D341Med (cell line): ENCODE measurements at places on chromosomes 3 and 15.

DNA sequence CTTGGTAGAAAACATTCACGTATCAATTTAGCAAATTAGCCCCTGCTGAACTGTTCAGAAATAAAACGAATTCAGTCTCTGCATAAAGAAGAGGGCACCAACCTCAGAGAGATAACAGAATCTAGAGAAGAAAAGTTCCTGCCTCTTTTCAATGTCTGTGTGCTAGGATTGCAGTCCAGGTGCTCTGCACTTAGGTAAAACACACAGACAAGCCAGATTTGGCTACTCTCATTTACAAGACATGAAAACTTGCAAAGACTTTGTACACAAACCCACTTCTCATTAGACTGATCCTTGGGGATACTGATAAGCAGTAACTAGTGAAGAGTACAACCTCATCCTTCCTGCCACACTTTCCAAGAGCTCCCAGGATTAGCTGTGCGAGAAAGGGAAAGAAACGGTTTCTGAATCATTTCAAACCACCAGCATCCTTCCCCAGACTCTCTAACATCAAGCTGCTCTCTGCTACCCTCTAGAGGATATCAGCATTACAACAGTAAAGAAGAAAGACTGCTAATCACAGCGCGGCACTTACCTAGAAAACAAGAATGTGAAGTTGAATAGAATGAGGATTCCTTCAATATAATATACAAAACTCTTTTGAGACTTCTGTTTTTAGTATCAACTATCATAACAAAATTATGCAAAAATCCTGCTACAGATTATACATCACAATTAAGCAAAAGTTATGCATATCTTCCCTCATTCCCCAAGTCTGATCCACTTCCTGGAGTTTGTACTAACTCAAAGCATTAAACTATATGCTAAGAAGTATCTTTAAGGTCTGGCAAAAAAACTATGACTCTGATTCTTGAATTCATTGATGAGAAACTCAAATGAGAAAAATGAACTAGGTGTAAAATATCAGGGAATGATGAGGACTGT, 306.4 kb downstream of the MAGI1 start:
- DNase-seq = peak; percentile 69

DNA sequence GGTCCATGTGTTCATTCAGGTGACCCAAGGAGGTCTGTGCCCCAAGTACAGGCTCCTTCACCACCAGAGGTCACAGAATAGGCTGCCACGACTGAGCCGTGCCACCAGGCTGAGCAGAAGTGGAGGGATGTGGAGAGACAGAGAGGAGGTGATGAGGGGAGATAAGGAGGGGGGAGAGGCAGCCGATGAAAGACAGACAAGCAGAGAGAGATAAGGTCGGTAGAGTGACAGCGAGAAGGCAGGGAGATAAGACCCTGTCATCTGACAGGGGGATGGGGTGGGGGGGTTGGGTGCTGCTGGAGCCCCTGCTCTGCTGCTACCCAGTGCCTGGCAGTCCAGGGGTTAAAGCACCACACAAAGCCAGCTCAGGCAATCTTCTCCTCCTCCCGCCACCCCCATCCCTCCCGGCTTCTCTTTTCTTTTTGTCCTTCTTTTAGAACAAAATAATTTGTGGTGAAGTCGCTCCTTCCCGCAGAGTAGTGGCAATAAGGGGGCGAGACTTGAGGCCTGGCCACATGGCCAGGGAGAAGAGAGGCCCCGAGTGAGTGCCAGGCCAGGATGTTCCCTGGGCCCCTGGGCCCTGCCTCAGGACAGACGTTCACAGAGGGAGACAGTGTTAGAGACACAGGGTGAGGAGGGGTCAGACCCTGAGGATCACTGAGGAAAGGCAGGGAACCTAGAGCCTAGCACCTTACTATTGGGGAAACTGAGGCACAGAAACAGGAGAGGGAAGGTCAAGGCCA, 67.9 kb downstream of the CACNA2D2 start:
- no peak for DNase-seq

- no peak for DNase-seq
These were observed 259.3 kb downstream of the MAGI1 start for GRCh38 chr3:65779390-65779789.

GRCh38 chr15:67037694-67038093, 27.7 kb upstream of the SMAD3 start:
- DNase-seq = no peak

DNA sequence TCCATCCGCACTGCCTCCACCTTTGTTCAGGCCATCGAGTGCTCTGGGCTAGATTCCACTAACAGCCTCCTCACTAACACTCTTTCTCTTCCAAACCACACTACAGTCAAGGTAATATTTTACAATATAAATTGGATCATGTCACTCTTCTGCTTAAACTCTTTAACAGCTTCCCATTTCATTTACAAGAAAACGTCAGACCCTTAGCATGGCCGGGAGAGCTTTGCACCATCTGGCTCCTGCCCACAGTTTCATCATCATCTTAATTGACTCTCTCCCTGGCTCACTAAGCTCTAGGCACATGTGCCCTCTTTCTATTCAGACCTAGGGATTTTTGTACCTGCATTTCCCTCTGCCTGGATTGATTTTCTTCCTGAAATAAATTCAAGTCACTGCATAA, 354.7 kb downstream of the FGF12 start:
- peak; percentile 70 for DNase-seq

DNA sequence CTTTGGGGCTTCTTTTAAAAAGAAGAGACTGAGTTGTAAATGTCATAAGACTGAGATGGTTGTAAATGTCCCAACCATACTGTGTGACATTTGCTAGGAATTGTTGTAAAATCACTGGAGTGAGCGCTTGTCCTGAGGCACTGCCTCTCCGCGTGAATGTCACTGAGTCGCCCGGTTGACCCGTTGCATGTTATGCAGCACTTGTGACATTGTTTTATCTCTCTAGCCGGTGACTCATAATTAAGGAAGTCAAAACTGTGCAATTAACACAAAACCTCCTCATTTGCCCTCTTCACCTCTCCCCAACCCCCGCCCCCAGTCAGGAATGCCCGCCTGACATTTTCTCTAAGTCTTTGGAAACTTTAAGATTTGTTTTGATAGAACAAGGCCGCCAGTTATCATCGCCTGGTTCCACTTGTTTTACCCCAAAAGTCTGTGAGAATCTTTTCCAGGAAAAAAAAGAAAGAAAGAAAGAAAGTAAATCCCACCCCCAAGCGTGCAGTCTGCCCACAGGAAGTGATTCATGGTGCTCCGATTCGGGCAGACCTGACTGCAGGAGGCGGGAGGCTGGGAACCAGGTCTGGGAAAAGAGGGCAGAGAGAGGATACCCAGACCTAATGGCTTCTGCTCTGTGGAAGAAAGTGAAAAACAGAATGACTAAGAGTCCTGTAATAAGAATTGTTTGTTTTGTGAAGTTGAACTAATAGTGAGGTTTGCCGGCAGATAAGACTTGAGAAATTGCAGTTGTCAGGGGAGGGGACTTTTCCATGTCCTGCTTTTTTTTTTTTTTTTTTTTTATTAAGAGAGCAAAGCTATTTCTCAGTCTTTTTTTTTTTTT, 84.8 kb downstream of the SMAD3 start:
- DNase-seq = no peak

- DNase-seq = no peak
These were observed 38.2 kb upstream of the CFAP161 start for GRCh38 chr15:81095690-81096365.

- DNase-seq = no peak
These were observed 141.1 kb upstream of the SETMAR start for GRCh38 chr3:4162096-4162495.

DNA sequence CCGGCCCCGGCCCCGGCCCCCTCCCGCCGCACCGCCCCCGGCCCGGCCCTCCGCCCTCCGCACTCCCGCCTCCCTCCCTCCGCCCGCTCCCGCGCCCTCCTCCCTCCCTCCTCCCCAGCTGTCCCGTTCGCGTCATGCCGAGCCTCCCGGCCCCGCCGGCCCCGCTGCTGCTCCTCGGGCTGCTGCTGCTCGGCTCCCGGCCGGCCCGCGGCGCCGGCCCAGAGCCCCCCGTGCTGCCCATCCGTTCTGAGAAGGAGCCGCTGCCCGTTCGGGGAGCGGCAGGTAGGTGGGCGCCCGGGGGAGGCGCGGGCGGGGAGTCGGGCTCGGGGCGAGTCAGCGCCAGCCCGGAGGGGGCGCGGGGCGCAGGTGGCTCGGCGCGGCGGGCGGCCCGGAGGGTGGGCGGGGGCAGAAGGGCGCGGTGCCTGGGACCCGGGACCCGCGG, 352 bp downstream of the CHRD start:
- DNase-seq = peak; percentile 86

GRCh38 chr3:131306242-131306641, 75.3 kb upstream of the NUDT16 start:
- no peak for DNase-seq

DNA sequence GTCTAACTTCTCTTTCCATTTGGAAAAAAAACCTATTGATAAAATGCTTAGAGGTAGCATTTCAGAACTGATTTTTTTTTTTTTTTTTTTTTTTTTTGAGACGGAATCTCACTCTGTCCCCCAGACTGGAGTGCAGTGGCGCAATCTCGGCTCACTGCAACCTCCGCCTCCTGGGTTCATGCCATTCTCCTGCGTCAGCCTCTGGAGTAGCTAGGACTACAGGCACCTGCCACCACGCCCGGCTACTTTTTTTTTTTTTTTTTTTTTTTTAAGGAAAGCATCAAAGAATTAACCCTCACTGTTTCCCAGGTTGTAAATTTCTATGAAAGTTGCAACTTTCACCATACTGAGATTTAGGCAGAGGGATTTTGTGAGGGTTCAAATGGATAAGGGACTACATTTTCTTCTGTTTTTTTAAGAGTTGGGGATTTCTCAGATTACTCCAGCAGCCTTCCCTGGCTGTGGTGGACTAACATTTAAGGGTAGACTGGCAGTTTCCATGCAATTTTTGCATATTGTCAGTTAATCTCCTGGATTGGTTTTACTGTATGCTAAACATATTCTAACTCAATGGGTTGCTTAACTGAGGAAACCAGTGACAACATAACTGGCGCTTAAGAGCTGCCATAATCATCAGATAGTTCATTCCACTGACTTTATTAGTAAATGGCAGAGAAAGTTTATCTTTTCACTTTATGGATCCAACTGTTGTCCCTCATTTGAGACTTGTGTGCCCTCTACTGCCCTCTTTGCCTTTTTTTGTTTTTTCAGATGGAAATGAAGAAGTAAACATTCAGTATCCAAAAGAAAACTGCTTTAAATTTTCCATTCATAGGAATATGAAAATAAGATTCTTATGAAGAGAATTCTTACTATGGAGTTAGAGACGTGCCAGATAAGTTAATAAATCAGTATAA, 93.7 kb downstream of the NPTN start:
- no peak for DNase-seq

- DNase-seq = no peak
These were observed 3.3 kb upstream of the PAQR9 start for GRCh38 chr3:142966808-142967207.

GRCh38 chr3:100993309-100993708, at the start of gene ABI3BP:
TSS of gene ABI3BP (minus strand) at chr3:100993421. CDS start at chr3:100993384, 37 bp downstream.
- DNase-seq = no peak

DNA sequence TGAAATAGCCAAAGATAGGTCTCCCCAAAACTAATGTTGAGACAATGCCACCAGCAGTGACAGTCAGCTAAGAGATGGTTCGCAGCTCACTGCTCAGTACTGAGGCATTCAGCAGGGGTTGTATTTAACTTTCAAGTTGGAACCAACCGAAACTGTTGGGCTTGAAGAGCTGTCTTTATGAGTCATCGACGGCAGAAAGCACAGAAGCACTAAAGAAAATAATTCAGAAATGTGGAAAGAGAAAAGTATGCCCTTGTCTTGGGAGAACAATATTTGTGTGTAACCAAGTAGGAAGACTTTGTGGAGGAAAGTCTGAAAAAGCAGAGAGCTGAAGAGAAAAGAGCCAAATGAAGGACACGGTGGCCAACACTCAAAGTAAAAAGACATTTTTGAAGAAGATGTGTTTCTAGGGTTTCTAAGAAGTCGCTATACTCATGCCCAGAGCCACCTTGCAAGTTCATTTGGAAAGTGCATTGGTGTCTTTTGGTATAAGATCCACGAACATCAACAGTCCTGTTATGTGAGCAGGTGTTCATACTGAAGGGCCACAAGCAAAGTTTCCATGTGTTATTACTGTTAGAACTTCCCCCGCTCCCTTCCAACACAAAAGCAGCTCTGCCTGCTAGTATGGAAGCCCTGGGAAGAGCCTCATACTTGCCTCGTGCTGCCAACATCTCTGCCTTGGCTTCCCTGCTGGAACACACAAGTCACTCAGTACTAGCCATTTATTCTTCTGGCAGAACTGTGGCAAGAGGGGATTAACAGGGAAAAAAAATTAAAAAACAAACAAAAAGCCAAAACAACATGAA, 4.1 kb upstream of the RARB start:
- DNase-seq = no peak

- no peak for DNase-seq
These were observed 6.2 kb upstream of the ZNF148 start for GRCh38 chr3:125381314-125381713.

GRCh38 chr3:39323494-39323893, 6.0 kb upstream of the CCR8 start:
- no peak for DNase-seq

GRCh38 chr15:70281811-70282307, 184.1 kb upstream of the TLE3 start:
- DNase-seq = peak; percentile 7

DNA sequence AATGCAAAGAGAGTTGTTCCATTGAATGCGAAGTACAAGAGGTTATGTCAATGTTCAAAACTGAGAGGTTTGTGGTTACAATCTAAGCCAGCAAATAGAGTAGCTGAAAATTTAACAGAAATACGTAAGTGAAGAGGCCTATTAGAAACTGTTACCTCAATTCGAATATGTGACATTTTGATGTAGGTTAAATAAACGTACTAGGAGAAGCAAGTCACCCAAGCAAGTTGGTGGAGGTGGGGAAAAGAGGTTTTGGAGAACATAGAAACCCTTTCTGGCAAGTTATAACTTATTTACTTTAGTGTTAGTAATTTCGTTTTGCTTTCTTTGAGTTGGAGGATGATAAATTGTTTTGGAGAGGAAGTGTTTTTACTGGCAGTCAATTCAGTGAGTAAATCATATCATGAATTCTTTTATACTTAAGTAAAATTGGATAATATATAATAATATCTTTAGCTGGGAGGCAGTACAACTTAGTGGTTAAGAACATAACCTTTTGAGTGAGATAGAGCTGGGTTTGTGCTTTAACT, 91.2 kb upstream of the NAALADL2 start:
- DNase-seq = no peak
